ENCODE measurements at places on chromosomes 3 and 15. TPM values are rescaled to one million over a fixed set of nuclear protein-coding genes. Genes with fewer than 3 reads are reported as not detected.

Gene LMAN1L
- total RNA-seq, result not detected

Gene AADACL2
- not detected for total RNA-seq

- DNase-seq, result no peak
Measured at GRCh38 chr3:115715241-115715745, 92.0 kb downstream of the GAP43 start.

DNA sequence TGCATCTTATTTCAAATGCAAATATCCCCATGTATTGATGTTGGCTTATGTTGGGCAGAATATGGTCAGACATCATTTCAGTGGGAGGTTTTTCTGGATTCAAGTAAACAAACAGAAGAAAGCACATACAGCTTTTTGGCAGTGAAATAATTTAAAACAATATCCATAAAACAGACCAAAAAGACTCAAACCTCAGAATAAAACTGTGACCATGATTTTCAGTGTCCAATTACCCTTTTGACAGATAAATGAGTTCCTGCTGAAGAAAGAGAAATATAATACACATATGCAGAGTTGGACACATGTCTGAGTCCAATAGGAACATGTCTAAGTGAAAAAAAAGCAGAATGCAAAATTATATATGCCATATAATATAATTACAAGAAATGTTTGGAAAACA, 39.1 kb downstream of the PXK start:
- no peak for DNase-seq

- no peak for DNase-seq
Measured at GRCh38 chr3:13231781-13232666, 158.8 kb upstream of the IQSEC1 start.

DNA sequence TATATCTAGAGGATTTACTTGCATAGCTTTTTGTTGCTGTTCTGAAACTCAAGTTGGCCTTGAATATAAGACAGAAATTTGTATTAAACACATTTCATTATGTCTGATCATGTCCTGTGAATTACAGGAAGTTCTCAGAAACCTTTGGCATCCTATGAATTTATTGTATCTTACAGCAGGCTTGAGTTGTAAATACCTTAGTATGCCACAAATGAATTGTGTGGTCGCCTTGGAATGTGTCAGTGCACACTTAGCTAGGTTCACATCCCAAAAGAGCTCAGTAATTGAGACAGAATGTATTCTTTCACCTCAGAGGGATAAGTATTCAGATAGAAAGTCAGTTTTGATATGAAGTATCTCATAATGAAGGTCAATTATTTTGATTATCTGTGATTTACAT, 83.4 kb downstream of the NEK11 start:
- no peak for DNase-seq

DNA sequence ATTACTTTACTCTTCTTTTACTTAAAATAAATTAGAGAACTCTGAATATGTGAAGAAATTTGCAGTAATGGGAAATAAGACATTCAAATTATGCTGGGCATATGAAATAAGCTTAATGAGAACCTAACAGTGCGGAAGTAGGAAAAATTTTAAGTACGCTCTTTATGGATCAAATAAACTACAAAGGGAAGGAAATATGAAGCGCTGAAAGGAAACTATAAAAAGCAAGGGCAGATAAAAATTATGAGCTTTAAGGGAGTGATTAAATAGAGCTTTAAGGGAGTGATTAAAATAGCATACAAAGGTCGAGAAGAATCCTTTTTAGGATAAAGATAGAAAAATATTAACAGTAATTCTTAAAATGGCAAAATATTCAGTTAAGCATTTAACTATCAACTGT, 118.3 kb upstream of the AADACL2 start:
- no peak for DNase-seq

DNA sequence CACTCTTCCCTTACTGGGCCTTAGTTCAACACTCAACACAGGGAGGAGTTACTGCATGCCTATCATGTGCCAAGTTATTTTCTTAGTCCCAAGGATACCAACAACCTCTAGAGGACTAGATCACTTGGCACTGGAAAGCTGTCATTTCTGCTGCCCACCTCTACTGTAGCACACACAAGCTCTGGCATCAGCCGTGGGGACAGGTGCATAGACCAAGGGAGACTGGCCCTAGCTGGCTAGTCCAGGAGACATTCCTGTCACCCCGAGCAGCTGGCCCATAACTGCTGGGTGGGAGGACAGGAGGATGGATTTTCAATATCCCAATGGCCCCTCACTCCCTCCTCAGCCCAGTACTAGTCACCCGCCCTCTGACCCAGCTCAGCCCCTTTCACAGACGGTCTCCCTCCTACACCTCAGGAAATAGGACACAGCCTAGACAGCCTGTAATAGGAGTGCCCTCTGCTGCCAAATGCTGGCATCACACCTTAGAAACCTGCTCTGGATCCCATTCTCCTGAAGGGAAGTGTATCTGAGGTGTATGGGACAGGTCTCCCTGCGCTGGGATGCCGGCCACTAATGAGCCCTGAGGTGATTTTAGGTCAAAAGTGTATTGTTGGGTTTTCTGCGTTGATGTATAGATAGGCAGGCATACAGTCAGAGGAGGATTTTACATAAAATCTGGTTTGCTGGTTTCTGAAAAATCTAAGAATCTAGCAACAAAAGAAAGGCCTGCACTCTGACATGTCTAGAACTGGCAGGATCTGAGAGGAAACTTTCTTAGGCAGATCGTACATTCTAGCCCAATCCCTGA, 3.4 kb upstream of the DZIP1L start:
- no peak for DNase-seq

DNA sequence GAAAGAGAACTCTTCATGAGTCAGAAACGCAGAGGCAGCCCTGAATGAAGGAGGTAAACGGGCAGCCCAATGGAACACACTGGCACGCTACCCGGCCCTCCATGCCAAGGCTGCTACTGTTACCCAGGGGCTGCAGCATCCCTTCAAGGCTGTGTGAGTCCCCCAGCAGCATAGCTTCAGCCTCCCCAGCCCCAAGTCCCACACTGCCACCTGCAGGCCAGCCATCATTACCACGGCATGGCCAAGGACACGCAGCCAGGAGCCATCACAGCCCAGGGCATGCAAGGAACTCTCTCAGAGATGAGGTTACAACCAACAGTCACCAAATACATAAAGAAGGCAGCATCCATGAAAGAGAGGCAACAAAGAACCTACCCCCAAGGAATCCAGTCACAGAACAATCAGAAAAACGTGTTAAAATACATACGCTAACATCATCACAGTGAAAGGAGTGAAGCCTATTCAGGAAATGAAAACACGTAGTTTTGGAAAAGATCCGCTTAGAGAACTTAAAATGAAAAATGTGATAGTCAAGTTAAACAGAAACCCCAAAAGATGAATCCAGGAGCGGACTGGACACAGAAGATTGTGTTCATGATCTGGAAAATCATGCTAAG, 22.4 kb downstream of the PLA2G4F start:
- DNase-seq, result no peak

DNA sequence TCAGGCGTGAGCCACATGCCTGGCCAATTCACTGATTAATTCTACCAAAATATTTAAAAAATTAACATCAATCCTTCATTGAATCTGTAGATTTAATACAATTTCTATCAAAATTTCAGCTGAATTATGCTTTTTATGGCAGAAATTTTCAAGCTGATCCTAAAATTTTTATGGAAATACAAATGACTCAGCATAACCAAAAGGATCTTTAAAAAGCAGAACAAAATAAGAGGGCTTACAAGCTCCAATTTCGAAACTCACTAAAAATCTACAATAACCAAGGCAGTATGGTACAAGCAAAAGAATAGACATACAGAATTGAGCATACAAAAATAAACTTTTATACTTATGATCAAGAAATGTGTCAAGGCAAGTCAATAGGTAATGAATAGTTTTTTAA, 180.4 kb upstream of the CTNNB1 start:
- DNase-seq, result no peak

DNA sequence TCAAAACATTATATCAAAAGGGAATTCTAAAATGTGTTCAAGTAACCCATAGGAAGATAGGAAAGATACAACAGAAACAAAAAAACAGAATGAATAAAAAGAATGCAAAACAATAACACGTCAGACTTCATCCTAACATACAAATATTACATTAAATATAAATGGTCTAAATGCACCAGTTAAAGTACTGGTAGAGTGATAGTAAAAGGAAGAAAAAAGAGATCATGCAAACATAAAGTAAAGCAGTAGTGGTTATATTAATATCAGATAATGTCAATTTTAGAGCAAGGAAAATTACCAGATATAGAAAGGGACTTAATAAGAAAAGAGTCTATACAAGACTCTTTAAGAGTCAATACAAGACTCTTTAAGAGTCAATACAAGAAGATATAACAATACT, 755.7 kb downstream of the MCTP2 start:
- no peak for DNase-seq

DNA sequence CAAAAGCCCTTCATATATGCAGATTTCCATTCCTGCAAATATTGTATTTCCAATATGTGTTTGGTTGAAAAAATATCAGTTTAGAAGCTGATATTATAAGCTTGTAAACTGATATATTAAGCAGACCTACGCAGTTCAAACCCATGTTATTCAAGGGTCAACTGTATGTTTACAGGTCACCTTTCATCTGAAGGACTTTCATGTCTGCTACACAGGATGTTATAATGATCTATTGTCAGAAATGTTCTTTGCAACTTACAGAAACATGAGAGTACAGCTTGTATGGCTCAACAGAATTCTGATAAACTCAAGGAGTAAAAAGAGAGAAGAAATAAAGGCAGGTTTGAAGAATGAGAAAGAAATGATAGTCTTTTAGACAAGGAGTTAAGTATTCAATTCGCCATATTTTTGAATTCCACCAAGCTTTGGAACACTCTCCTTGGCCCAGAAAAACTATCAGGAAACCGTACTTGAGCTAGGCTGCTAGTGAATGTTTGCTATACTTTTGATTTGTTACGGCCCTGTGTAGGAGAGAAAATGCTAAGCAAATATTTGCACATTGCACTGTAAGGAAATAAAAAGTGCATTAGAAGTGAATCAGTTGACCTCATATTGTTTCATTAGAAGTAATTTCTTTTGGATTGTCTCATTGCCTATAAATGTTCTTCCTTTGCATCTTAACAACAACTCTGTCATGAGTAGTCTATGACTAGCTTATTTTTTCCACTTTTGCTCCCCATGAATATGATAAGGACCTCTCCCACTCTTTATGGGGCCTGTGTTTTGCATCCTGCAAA, 81.2 kb downstream of the NEK11 start:
- DNase-seq, result no peak

GRCh38 chr3:31748933-31749295, 216.2 kb downstream of the STT3B start:
- no peak for DNase-seq

DNA sequence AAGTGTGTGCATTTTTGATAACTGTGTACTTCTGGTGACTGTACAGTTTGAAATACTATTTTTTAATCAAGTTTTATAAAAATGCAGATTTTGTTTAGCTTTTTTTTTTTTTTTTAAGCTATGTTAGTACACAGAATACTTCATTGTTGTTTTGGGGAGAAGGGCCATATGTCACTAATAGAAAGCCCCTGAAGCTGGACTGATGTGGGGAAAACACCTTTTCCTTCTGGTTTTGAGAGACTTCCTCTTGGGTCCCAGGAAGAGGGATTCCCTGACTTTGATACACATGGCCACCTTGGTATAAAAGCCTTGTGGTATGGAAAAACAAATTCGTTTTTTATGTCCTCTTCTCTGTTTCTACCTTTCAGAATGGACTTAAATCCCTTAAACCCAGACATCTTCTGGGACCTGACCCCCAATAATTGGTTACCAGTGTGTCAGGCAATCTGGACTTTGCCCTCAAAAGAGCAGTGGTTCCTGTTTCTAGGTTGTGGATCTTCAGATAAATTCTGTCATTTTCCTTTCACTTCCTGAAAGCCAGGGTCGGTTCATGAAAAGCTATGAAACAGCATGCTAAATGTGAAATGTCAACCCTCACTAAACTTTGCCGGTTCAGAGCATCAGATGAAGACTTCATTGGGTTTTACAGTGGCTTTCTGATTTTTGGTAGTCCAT, 31.1 kb upstream of the BLOC1S6 start:
- DNase-seq, result no peak

- no peak for DNase-seq
Measured at GRCh38 chr3:57918123-57918837, 89.9 kb upstream of the FLNB start.

DNA sequence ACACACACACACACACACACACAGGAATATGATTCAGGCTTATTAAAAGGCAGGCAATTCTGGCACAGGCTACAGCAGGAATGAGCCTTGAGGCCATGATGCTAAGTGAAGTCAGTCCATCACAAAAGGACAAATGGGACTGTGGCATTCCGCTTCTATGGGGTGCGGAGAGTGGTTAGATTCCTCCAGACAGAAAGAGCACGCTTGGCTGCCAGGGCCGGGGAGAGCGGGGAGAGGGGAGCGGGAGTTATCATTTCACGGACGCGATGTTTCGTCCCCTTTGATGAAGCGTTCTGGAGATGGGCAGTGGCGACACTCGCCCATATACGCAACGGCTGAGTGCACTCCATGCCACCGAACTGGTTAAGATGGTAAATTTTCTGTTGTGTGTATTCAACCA, 58.5 kb upstream of the FAM174B start:
- no peak for DNase-seq

All from glomerular endothelial cell (primary cell).